H7 (cell line): ENCODE measurements at places on chromosomes 6 and 20. TPM values are rescaled to one million over a fixed set of nuclear protein-coding genes. Genes with fewer than 3 reads are reported as not detected.
A peak's percentile ranks its signal among the peaks of the same experiment; 100 is the strongest.

GRCh38 chr6:169078399-169079145 is 175.1 kb downstream of the THBS2 start:
- DNase-seq = no peak

GRCh38 chr6:5275497-5275896 is 14.2 kb downstream of the FARS2 start:
- no peak for DNase-seq

- peak; percentile 26 for DNase-seq
Measured at GRCh38 chr6:13841936-13842335, 27.6 kb upstream of the MCUR1 start.

RNF144B gene
- total RNA-seq = 1.4 and 1.7 TPM in 2 replicates

VIP gene
- total RNA-seq = not detected in 2 replicates

UNC93A gene
- 2.0 and 2.5 TPM in 2 replicates for total RNA-seq

SIRPA gene
- total RNA-seq = 6.7 and 8.1 TPM in 2 replicates

SLC17A9 gene
- total RNA-seq = 32.6 and 41.4 TPM in 2 replicates

COL20A1 gene
- total RNA-seq = 0.17 and 0.70 TPM in 2 replicates

DLL1 gene
- total RNA-seq = 3.4 and 7.3 TPM in 2 replicates
